Fibroblast of mammary gland (primary cell): ENCODE measurements at places on chromosomes 3 and 15.

DNA sequence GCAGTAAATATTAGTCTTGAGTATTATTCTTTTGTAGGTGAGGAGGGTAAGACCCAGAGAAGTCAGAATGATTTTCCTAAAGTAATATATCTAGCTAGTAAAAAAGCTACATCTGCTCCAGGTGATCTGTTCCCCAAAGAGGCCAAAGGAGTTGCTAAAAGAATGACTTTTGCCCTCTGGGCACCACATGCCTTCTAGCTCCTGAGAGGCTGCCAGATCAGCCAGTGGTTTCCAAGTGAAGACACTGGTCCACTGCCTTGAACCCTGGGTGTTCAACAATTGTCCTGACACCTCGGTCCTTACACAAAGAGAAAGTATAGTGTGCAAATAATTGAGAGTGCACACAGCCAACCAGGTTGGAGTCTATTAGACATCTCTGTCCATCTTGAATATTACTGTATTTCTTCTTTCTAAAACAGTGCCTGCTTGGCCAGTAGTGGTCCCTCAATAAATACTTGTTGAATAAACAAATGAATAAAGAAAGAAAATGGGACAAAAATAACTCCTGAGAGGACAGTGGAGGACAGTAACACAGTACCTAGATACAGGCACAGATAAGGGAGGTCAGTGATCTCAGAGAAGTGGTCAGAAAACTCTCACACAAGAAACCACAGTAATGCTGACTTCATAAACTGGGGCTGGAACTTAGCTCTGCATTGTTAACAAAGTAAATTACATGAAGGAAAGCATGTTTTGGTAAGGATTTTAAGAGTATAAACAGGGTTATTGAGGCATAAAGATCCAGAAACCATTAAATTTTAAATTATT lies 56.6 kb upstream of the CSTA start:
- DNase-seq = no peak

DNA sequence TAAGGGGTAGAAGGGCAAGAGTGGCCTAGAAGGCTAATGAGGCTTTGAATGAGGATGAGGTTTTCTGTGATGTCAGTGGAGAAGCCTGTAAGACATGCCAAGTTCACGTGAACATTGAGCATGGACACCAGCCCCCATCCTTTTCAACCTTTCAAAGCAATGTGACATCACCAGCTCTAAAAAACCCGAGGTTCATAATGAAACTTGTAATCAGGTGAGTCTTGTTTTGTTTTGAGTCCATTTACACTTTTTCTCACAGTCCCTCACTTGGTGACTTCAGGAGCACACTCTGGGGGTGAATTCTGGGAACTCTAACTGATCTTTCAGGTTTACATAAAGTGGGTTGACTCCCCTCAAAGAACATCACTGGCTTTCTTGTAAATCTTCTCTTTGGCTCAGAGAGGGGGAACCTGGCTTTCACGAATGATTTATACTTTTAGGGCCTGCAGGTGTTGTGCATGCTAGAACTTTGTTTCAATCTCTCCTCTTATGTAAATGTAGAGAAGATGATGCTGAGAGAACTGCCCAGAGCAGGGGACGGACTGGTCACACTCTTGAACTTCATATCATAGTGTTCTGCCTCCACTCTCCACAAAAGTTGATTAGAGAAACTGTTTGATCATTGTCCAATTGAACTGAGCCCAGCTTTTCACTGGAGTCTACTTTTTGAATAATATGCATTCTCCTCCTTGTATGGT lies 224.7 kb upstream of the SATB1 start:
- no peak for DNase-seq

DNA sequence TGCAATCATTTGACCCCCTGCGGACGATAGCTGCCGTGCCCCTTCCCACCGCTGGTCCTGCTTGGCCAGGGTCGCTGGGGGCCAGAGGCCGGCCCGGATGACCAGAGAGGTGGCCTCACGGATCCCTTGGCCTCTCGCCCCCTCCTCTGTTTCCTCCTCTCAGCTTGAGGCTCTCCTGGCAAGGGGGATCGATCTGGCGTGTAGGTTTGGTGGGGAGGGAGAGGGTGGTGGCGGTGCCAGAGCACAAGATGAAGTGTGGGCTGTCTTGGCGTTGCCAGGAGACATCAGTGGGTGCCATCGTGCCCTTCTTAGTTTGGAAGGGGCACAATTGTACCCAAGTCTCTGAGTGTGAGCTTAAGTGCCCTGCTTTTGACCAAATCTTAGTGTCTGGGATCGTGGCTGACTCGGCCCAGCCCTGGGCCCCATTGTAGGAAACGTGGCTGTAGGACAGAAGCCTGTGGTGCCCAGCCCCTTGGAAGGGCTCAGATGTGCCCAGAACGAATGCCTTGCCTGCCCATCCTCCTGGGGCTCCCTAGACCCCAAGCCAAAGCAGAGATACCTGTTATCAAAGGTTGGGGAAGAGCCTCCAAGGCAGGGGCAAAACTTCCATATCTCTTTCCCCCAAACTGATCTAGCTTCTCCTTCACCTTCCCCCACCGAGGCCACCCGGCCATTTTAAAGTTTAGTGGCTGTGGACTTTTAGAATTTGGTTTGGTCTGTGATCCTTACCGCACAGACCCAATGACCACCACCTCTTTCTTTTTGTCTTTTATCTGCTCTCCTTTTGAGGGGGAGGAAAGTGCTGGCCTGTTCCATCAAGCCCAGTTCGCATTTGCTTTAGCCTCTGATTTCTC lies 14.4 kb downstream of the NR2F2 start:
- DNase-seq = no peak

GRCh38 chr3:70820397-70820796 lies 508.0 kb upstream of the MDFIC2 start:
- DNase-seq = no peak

DNA sequence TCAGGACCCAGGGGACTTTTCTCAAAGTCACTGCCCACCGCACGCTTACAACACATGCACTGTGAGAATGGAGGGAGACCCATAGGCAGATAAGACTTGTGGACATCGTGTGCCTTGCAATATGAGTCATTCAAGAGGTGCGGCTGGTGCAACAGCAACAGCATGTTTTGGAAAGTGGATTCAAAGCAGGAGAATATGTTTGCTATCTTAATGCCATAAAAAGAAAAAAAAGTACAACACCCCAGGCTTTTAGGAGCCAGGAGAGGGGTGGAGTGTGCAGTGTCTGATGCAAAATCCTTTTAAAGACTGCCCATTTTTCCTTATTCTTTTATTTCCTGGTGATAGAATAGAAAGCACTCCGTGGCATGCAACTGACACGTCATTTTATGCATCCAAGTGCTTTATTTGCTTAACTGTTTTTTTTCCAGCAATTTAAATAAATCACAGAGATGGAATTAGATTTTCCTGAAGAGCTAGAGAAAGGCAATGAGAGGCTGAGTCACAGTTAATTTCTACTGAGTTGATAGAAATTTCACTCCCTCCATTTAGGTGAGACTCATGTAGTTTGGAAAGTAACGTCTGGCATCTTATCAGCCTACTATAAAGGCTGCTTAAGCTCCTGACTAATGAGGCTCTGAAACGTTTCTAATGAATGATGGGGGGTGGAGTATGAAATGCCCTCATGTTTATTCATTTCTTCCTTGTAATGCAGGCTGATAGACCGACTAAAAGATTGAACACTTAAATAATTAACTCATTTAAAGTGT lies 96.4 kb downstream of the NSUN3 start:
- peak; percentile 67 for DNase-seq

- DNase-seq = no peak
These were observed 63.1 kb upstream of the BOC start for GRCh38 chr3:113148284-113148683.

- no peak for DNase-seq
These were observed 850.0 kb downstream of the CADM2 start for GRCh38 chr3:85808755-85809154.

DNA sequence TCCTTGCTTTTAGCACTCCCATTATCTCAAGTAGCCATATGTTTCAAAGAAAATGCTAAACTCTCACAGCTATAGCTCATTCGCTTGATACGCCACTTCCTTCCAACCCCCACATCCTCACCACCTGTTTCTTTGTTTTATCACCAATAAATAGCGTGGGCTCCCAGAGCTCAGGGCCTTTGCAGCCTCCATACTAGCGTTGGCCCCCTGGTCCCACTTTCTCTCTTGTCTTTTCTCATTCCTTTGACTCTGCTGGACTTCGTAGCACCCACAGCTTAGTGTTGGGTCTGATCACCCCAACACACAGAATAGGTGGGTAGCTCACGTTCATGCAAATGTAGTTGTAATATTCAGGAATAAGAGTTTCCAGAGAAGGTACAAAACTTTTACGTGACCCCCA lies 4.1 kb upstream of the GPD1L start:
- no peak for DNase-seq

DNA sequence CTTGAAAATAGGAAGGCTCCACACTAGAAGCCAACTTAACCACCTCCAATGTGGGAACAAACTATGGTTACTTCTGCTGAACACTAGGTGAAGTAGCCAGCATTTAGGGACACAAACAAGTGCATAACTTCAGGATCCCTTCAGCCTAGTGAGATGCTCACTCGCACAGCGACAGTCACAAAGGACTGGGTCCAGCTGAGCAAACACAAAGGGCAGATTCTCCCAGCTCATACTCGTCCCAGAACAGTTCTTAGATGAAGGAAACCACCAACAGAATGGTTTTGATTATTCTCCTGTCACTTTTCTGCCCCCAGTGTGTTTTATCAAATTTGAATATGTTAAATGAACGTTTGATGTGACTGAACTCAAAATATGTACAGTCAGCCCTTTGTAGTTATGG lies 201.6 kb downstream of the KCNAB1 start:
- DNase-seq = no peak

DNA sequence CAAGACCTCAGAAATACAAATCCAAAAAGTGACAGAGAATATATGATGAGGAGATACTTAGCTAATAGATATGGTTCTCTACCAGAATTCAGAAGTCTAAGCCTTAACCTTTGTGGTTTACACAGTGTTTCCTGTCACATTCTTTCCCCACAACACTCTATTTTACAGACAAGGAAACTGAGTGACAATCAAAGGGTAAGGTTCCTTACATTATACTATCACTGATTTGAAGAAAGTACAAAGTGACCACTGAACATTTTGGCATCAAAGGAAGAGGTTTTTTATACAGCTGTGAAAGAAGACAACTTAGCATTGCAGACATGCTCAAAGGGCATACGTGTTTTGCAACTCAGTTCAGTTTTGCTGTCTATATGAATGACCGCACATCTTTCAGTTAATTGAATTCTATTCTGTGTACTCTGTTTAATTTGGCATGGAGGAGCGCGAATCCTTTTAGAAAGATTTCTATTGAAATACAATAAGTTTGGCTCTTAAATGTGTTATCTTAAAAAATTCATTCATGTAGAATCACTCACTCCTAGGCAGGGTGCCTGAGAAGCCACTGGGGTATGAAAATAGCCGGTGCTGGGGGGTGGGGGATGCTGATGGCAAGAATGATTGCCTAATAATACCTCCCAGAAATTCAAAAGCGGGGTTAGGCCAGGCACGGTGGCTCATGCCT lies 66.5 kb upstream of the SKOR1 start:
- no peak for DNase-seq

DNA sequence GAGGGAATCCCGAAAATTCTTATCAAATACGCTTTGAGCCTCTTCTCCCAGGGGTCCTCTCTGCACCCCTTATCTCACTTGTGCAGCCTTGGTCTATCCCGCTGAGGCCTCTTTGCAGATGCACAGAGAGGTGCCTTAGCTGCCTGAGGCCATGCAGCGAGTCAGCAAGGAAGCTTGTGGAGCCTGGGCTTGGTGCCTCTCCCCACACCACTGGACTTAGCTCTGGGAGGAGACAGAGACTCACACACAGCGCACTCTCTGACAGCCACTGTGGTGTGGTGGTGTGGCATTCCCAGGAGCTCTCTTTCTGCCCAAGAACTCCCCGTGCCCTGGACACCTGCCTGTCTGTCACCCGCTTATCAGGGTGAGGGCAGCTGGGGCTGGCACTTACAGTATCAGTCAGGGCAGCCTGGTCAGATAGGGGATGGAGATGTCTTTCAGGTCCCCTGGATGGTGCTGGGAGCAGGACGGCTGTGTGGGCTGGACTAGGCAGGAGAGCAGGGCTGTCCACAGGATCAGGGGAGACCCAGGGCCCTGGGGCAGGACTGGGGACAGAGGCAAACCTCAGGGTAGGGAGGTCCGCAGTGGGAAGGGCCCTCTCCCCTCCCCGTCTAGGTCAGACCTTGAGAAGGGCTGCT lies 10.2 kb upstream of the LINGO1 start:
- DNase-seq = no peak

DNA sequence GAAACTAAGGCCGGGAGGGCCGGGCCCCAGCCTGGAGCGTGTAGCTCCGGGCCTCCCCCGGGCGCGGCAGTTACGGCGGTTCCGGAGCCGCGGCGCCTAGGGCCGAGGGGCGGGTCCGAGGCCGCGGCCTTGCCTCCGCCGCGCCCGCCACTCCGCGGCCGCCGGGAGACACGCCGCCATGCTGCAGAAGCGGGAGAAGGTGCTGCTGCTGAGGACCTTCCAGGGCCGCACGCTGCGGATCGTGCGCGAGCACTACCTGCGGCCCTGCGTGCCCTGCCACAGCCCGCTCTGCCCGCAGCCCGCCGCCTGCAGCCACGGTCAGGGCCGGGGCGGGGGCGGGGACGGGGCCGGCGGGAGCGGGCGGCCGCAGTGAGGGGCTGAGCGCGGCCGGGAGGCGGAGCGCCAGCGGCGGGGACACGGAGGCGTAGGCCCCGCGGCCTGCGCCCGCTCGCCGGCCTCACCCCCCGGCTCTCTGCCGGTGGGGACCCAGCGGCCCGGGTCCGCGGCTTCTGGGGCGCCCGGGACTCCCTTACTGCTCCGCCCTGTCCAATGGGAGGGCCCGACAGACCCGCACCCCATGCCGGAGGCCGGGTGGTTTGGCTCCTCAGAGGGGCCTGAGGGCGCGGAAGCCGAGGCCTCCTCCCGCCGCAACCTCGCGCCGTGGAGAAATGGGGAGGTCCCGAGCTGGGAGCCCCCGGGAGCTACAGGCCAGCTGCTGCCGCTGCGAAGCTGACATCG lies at the start of gene DIS3L:
TSS of gene DIS3L (plus strand) at position 150 of the 738 bp plus-strand sequence. CDS start at position 179, 29 bp downstream.
- peak; percentile 21 for DNase-seq

DNA sequence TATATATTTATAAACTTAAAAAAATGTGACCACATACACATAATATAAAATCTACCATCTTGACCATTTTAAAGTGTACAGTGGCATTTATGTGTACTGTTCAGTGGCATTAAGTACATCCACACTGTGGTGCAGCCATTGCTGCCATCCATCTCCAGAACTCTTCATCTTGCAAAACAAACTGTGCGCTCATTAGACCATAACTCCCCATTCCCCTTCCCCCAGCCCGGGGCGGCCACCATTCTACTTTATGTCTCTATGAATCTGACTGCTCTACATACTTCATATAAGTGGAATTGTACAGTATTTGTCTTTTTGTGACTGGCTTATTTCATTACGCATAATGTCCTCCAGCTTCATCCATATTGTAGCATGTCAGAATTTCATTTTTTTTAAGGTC lies 47.8 kb downstream of the CTXND1 start:
- DNase-seq = no peak

- DNase-seq = no peak
These were observed 316.8 kb downstream of the VPS13C start for GRCh38 chr15:61743345-61743909.

DNA sequence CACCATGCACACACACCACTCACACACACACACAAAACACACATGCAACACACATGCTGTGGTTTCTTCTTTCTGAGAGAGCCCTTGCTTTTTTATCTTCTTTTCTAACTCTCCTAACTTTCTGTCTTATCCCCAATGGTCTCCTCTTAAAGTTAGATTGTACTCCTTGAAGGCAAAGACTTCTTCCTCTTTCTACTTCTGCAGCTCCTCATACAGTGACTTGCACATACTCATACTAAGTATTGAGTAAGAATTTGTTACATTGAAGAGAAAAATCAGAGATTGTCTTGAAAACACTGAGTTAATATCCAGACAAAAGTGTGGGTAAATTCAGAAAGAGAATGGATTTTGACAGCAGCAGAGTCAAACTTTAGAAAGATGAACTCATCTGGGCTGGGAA lies 64.4 kb downstream of the GTPBP8 start:
- DNase-seq = no peak
